ENCODE measurements at places on chromosomes 1 and 21.

- DNase-seq = no peak
Observed at GRCh38 chr1:158112994-158113758, 67.5 kb upstream of the CD1D start.

- DNase-seq = no peak
Observed at GRCh38 chr1:76269155-76269554, 194.6 kb downstream of the ST6GALNAC3 start.

DNA sequence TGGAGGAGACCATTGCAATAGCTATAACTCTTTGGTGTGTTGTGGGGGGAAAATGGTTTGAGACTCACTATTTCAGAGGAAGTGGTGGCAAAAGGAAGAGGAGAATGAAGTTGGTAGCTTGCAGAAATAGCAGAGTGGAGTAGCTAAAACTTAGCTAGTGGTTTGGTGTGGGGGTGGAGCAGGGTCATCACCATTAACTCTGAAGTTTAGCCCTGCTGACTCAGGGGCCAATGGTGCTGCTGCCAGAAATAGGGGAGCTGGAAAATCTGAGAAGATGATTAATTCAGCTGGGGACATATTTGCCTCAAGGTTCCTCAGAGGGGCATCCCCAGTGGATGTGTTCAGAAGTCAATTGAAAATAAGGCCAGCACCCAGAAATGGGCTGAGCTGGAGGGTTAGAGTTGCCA, 65.4 kb downstream of the RUNX1 start:
- peak; percentile 74 for DNase-seq

DNA sequence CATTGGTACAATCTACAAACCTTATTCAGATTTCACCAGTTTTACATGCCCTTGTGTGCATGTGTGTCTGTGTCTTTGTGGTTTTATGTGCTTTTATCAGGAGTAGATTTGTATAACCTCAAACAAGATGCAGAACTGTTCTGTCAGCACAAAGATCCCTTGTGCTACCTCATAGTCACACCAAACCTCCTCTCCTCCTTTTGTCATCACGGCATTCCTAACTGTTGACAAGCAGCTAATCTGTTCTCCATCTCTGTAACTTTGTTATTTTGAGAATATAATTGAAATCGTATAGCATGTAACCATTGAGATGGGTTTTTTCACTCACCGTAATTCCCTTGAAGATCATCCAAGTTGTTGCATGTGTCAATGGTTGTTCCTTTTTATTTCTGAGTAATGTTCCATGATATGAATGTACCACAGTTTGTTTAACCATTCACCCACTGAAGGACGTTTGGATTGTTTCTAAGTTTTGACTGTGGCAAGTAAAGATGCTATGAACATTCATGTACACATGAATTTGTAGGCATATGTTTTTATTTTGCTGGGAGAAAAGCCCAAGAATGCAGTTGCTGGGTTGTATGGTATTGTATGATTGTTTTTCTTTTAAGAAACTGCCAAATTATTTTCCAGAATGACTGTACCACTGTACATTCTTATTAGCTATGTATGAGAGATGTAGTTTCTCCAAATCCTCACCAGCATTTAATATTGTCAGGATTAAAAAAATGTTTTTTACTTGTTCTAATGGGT, 78.1 kb upstream of the B3GALT2 start:
- DNase-seq = no peak

- DNase-seq = no peak
Observed at GRCh38 chr21:17264182-17264581, 248.7 kb upstream of the CXADR start.

DNA sequence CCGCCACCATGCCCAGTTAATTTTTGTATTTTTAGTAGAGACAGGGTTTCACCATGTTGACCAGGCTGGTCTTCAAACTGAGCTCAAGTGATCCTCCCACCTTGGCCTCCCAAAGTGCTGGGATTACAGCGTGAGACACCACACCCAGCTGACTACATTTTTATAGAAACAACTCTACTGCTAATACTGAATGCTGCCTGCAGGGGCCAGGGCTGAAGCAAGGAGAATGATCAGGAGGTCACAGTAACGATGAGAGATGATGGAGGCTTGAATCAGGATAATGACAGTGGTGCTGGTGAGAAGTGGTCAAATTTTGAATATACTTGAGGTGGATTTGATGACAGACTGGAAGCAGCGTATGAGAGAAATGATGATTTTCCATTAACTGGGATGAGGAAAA, 33.3 kb downstream of the ODF2L start:
- no peak for DNase-seq

GRCh38 chr1:53135735-53136114, 6.7 kb downstream of the SLC1A7 start:
- DNase-seq = no peak

DNA sequence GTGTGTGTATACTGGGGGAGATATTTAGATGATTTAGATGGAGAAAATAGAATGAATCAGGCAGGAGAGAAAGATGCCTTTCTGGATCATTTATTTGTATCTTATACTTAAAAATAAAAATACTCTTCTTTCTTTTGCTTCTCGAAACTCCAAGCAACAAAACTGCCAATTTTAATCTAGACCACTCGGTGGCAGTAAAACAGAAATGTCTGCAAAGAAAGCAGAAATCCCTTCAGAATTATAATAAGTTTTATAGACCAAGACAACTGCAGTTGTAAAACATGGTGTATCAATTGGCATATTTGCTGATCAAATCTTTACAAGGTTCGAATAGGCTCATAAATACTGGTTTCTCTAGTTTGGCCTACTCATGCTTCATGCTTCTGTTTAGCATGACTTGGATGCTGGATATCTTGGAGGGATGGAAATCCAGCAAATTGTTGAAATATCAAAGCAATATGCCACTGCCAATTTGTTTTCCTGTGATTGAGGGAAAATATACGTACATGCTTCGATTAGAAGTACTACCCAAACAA, 15.1 kb upstream of the C1orf87 start:
- no peak for DNase-seq

DNA sequence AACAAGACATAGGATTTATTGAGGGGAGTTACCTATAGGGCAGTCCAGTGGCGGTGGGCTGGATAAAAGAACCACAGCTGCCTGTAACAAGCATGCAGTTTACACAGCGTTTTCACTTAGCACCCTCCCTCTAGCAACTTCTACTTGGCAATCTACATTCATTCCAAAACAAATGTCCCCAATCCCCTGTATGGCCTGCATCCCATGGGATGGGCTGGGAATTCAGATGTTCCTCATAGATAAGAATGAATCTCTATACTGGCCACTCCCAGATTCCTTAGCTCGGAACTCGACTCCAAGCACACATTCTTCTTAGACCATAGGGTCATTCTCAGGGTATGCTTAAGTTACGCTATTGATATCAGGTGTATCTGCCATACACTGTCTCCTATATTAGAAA, 33.3 kb downstream of the PCP4 start:
- no peak for DNase-seq

DNA sequence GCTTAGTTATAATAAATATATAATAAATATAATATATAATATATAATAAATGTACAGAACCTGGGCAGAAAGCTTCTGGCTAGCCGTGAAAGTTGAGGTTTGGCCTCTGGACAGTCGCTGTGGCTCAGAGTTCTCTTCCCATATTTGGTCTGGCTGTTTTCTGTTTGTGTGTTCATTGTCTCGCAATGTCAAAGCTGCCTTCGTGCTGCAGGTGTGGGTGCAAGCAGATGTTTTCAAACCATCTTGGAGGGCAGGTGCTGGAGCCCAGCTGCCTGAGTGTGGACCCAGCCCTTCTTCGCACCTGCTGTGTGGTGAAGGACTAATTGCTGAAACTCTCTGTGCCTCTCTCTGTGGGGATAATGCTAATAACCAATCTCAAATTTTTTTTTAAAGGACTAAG, 3.6 kb upstream of the CSTB start:
- no peak for DNase-seq

GRCh38 chr1:58135821-58136321, 410.7 kb downstream of the OMA1 start:
- DNase-seq = no peak
